ENCODE measurements at places on chromosomes 2 and 18. TPM values are rescaled to one million over a fixed set of nuclear protein-coding genes. Genes with fewer than 3 reads are reported as not detected.

Gene RGPD3
- total RNA-seq, result 1.6 TPM

Gene GCG
- total RNA-seq, result not detected

Gene DSC3
- total RNA-seq, result 9.4 TPM

- no peak for DNase-seq
These were observed 181.7 kb downstream of the ANAPC1 start for GRCh38 chr2:111702119-111702803.

DNA sequence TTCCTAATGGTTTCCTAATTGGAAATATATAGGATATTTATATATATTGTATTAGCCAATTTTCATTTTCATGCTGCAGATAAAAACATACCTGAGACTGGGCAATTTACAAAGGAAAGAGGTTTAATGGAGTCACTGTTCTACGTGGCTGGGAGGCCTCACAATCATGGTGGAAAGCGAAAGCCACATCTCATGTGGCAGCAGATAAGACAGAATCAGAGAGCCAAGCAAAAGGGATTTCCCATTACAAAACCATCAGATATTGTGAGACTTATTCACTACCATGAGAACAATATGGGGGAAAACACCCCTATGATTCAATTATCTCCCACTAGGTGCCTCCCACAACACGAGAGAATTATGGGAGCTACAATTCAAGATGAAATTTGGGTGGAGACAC, 242.5 kb upstream of the NETO1 start:
- DNase-seq, result no peak

DNA sequence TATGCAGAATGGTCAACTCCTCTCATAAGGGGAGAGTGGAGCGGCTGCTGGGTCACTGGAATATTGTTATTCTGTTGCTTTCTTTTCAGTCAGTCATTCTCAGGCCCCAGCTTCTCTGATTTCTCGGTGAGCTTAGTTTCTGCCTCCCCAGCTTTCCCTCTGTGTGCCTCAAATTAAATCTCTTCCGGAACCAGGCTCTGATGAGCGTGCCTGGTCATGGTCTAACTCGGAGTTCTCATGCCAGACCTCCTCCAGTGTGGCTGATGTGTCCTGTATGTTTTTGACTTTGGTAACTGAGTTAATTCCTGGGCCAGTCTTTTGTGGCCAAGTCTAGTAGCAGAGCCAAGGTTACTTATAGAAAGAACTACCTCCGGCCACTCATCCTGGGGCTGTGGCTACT, 4.9 kb upstream of the STK11IP start:
- DNase-seq, result no peak

GRCh38 chr2:18930971-18931370, 341.6 kb upstream of the NT5C1B start:
- DNase-seq, result no peak

GRCh38 chr2:214127571-214127970, 283.3 kb upstream of the VWC2L start:
- no peak for DNase-seq

DNA sequence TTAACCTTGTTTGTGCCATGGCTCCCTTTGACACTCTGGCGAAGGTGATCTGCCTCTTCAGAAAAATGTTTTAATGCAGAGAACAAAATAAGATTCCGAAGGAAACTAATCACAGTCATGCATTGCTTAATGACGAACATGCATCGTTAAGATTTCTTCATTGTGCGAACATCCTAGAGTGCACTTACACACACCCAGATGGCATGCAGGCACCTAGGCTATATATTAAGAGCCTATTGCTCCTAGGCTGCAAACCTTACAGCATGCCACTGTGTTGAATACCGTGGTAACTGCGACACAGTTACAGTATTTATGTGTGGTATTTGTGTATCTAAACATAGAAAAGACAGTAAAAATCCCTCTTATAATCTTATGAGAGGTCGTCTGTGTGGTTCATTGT, 8.3 kb downstream of the ASAP2 start:
- DNase-seq, result no peak

- no peak for DNase-seq
These were observed 313.6 kb upstream of the MC4R start for GRCh38 chr18:60686142-60686541.

- no peak for DNase-seq
These were observed 63.6 kb downstream of the HNRNPLL start for GRCh38 chr2:38539086-38539485.

Data from urinary bladder (tissue), 4 donors.